Hematopoietic multipotent progenitor cell treated with erythropoietin and hydrocortisone succinate and interleukin-3 and kit ligand, for 4 days (in vitro differentiated cells): ENCODE measurements at places on chromosomes 16 and 17.

GRCh38 chr16:48102083-48103008 lies 53.4 kb downstream of the ABCC12 start:
- DNase-seq = no peak

DNA sequence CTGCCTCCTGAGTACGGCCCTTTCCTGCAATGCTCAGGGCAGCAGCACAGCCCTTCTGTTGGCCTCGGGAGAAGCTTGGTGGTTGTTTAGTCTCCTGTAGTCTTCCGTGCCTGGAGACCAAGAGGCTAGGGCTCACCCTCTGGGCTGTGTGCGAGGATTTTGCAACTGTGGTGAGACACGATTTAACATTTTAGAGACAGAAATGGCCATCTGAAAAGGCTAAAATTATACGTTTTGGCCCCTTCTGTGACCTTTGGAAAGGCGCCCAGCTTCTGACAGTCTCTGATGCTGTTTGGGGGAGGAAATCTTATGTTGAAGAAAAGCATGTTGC lies 33.1 kb downstream of the FOXL1 start:
- no peak for DNase-seq

- no peak for DNase-seq
Observed at GRCh38 chr17:34300652-34301370, 15.3 kb downstream of the CCL11 start.

DNA sequence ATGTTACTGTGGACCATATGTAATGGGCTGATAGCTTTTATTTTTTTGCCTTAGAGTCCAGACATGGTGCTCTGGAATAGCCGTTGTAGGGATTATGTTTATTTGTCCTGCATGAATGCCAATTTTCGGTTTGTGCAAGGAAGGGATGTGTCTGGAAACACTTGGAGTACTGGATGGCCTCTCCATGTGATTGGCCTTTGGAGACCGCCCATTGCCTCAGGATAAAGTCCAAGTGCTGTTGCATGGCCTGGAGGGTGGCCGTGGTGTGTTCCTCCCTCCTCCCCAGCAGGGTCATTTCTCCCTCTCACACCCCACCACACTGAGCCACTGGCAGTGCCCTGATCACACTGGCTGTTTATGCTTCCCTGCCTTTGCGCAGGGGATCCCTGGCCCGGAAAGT lies 93.9 kb downstream of the MSI2 start:
- DNase-seq = no peak

DNA sequence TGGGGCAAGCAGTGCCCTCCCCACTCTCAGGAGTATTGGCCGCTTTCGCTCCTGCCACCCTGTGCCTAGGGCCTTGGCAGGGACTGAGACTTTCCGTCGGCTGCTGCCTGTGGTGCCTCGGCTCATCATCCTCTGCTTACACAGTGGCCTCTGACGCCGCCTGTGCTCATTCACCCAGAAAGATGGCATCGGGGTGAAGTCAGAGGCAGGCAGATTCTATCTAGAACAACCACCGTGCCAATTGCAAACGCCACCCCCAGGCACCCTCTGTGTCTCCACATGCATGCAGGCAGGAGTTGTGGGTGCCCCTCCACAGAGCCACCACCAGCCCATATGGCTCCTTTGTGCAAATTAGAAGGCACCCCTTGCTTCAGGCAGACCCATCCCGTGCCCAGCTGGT lies 154.2 kb upstream of the GSE1 start:
- no peak for DNase-seq

DNA sequence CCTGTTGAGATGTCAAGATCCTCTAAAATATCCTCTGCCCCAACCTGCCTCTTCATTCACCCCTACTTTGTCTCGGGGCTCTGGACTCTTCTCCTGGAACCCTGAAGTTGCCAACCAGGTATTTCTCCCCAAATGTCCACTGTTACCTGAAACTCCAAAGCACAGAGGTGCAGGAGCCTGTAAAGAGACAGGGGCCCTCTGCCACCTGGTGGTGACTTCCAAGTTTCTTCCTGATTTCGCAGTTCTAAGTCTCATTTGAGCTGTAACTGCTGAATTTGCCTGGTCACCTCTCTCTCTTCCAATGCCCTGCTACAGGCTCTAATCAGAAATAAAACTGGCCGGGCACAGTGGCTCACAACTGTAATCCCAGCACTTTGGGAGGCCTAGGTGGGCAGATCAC lies 77.1 kb upstream of the RCVRN start:
- DNase-seq = peak; percentile 56

DNA sequence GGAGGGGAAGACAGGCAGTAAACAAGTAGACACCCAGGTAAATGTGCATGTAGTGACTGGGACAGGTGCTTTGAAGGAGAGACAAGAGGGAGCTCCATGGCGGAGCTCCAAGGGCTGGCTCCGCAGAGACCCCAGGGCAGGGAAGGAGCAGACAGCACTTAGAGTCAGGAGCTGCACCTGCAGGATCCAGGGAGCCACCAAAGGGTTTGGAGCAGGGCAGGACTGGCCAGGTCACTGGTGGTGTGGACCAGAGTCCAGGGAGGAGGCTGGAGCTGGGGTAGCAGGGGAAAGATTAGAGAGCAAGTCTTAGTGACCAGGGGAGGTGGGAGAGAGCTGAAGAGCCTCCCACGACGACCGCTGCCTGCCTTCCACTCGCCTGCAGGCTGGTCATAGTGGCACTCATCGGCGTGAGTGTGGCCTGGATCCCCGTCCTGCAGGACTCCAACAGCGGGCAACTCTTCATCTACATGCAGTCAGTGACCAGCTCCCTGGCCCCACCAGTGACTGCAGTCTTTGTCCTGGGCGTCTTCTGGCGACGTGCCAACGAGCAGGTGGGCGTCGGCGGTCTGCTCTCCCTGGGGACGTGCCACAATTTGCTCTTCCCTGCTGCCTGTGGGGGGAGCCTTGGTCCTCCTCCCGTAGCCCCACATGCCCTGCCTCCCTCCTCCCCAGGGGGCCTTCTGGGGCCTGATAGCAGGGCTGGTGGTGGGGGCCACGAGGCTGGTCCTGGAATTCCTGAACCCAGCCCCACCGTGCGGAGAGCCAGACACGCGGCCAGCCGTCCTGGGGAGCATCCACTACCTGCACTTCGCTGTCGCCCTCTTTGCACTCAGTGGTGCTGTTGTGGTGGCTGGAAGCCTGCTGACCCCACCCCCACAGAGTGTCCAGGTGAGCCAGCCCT lies 14.7 kb upstream of the FAM83G start:
- peak; percentile 32 for DNase-seq

DNA sequence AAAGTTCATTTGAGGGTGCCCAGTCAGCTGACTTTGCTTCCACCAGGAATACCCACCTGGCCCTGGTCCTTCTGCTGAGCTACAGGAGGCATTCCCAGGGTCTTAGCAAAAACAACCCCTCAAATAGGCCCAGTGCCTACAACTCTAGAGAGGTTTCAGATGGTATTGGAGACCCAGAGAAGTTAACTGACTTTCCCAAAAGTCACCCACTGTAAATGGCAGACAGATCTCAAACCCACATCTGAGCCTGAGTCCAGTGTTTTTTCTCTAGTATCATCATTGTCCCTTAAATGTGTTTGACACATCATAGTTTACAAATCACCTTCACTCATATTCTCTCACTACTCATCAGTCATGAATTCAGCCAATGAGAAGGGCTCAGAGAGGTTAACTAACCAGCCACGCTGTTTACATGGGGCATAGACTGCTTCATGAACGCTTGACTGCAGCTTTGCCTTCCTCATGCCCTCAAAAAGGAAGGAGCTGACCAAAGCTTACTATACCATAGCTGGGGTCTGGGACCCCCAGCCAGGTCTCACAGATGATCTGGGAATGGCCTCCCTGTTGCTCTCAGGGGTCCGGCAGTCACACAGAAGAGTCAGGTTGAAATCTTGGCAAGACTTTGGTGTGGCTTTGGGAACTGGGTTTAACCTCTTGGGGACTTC lies 3.7 kb downstream of the PHOSPHO1 start:
- DNase-seq = no peak

DNA sequence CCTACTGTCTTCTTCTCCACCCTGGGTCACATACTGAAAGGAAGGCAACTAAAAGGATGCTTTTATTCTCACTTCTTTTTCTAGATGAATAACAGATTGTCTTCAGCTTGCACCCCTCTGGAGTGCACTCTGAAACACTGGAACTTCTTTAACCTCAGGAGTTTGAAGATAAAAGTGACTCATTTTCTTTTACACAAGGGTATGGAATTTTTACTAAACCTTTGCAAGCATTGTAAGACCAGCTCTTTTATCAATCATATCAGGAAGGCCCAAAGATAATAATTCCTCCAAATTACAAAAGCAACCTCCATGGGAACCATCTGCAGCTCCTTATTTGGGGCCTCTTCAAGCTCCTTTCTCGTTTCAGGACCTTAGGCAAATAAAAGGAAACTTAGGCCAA lies 193.5 kb upstream of the KIF2B start:
- DNase-seq = no peak

DNA sequence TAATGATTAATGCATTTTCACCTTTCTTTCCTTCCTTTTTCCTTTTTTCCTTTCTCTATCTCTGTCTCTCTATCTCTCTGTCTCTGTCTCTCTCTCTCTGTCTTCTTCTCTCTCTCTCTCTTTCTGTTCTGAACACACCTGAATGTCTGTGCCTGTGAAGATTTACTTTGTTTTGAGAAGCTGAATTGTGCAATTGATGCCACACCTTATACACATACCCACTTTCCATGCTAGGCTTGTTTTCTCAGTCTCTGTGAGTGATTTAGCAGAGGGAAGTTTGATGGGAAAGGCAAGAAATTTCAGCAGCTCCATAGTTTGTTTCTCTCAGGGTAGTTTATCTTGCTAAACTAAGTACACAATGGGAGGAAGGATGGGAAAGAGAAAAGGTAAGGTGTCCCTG lies 9.3 kb upstream of the CAPNS2 start:
- DNase-seq = no peak

GRCh38 chr17:5379351-5380107 lies 39.9 kb downstream of the NUP88 start:
- no peak for DNase-seq

DNA sequence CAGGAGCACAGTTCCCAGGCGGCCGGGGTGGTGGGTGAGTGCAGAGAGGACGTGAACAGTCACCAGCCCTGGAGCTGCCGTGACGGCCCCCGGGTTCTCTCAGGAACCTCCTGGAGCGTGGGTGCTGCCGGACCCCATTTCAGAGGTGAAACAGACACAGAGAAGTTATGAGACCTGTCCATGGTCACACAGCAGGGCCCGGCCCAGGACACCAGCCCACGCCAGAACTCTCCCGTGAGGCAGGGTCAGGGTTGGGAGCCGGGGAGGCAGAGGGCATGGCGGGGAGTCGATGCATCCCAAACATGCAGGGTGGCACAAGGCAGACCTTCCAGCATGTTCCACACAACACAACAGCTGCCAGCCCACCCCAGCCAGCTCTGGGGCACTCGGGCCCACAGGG lies 3.8 kb upstream of the PVALEF start:
- no peak for DNase-seq

- no peak for DNase-seq
Observed at GRCh38 chr17:35596530-35597233, 9.6 kb downstream of the AP2B1 start.

DNA sequence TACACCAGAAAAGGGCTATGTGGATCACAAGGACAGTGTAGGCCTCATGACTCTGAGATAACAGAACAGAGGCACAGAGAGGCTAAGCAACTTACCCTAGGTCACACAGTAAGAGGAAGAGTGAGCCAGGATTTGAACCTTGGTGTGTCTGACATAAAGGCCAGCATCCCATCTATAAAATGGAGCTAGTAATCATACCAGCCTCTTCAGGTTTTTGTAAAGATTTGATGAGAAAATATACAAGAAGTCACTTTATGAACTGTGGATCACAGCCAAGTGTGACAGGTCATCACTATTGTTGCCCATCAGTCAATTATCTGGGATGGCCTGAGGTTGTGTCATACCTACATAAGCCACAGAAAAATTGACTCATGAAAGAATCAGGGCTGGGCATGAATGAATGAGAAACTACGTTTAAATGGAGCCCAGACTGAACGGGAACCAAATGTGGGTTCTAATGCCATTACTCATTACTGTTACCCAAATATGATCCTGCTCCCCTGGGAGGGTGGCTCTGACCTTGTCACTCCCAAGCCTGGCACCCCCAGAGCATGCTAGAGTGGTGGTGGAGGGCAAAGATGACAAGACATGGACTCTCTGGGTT lies 21.0 kb downstream of the FBXO39 start:
- DNase-seq = no peak

DNA sequence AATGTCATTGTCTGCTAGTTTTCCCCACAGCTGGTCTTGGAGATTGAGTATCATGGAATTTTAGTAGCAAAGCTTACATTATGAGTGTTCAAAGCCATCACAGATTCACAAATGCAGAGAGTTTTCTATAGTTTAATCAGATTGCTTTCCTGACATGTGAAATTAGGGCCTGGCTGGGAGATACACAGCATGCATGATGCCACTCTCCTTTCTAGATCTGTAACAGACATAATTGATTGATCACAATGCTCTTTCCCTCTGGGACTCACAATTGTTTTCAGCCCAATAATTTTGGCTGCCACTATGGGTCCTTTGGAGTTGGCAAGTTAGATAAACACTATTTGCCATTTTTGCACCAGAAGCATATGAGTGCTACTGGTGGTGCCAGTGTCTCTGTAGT lies 132.5 kb downstream of the SPACA3 start:
- no peak for DNase-seq

GRCh38 chr16:50678531-50678930 lies 2.6 kb downstream of the SNX20 start:
- DNase-seq = no peak

- DNase-seq = peak; percentile 41
Observed at GRCh38 chr17:10843811-10844210, 5.9 kb upstream of the PIRT start.

DNA sequence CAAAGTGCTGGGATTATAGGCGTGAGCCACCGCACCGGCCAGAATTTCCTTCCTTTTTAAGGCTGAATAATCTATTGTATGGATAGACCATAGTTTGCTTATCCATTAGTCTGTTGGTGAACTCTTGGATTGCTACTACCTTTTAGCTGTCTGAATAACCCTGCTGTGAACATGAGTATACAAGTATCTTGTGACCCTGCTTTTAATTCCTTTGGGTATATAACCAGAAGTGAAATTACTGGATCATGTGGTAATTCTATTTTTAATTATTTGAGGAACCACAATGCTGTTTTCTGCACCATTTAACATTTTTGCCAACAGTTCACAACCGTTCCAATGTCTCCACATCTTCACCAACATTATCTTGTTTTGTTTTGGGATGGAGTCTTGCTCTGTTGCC lies 4.6 kb upstream of the OTOA start:
- DNase-seq = no peak

GRCh38 chr17:52271781-52272180 lies 113.3 kb upstream of the CA10 start:
- DNase-seq = no peak

GRCh38 chr17:31369266-31369665 lies 22.2 kb upstream of the RAB11FIP4 start:
- DNase-seq = no peak

- DNase-seq = peak; percentile 61
Observed at GRCh38 chr16:9258423-9259051, 167.1 kb downstream of the HAPSTR1 start.

- DNase-seq = no peak
Observed at GRCh38 chr16:82523815-82524214, 103.0 kb upstream of the CDH13 start.

GRCh38 chr17:80008848-80009247 lies 26.8 kb downstream of the TBC1D16 start:
- DNase-seq = no peak

GRCh38 chr16:69225121-69225520 lies 38.2 kb downstream of the SNTB2 start:
- no peak for DNase-seq
